ENCODE measurements at places on chromosomes 11 and 22. TPM values are rescaled to one million over a fixed set of nuclear protein-coding genes. Genes with fewer than 3 reads are reported as not detected.

- no peak for DNase-seq
- no peak overlapping the region for H3K4me3 ChIP-seq
- H3K27ac ChIP-seq = no peak overlapping the region
- H3K27me3 ChIP-seq = no peaks in the 10 kb centered on the region
- no peaks in the 10 kb centered on the region for H3K36me3 ChIP-seq
Measured at GRCh38 chr11:109822436-109823102, 270.6 kb upstream of the ZC3H12C start.

DNA sequence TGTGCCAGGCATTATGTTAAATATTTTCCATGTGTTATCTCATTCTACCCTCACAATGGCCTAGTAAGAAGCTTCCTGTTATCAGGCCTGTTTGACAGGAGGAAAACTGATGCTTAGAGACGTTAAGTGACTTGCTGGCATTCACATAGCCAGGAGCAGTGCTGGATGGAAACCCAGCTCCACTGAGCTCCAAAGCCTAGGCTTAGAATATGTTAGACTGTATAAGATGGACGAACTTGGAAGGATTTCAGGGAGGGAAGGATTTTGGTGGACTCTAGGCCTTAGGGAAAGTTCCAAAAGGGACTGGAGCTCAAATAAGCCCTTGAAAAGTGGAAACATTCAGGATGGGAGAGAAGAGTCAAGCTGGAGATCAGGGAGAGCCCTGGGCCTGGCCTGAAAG lies 2.1 kb downstream of the CD44 start:
- H3K27ac ChIP-seq = peak overlapping the region; percentile 83
- H3K4me1 ChIP-seq = peaks cover 68% of the 10 kb centered on the region
- H3K27me3 ChIP-seq = no peaks in the 10 kb centered on the region
- peak overlapping the region; percentile 90 for H3K4me3 ChIP-seq
- peaks cover 4% of the 10 kb centered on the region for H3K36me3 ChIP-seq

GRCh38 chr11:15776366-15776765 lies 580.0 kb downstream of the SOX6 start:
- DNase-seq = no peak
- no peaks in the 10 kb centered on the region for H3K27me3 ChIP-seq
- H3K4me3 ChIP-seq = no peak overlapping the region
- no peaks in the 10 kb centered on the region for H3K4me1 ChIP-seq
- no peak overlapping the region for H3K27ac ChIP-seq

DNA sequence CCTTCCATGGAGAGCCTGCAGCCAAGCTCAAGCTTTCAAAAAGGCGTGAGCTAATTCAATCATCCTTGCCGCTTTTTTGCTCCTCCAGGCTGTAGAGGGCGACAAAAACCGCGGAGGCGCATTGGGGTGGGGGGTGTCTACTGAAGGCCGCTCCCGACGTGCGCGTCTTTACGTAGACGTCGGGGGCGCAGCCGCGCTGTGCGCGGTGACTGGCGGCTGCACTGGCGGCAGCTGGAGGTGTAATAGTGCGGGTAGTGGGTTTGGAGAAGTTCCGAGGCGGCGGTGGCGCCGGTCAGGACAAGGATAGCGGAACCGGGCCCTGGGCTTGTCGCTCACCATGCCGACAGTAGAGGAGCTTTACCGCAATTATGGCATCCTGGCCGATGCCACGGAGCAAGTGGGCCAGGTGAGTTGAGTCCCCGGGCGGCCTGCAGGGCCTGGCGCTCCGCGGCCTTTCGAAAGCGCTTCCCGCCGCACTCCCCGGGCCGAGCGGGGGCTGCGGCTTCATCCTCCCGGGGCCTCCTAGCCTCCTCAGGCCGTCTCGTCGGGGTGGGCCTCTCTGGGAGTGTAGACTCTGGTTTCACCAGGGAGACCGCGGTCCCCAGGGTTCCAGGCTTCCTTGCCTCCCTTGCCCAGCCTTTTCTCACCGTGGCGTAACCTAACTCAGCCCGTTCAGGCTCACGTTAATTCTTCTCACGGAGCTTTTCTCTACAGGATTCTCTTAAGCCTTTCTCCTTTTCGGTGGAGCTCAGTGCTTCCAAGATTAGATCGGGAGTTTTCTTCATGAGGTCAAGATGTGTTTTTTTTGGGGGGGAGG lies at the start of gene API5:
Gene API5 (plus strand): TSS at position 206 of the 817 bp plus-strand sequence. CDS start 132 bp downstream, at position 338.
- peak within 1 kb of the TSS; percentile 81 for H3K27ac ChIP-seq
- peaks cover 23% of the 10 kb centered on the region for H3K4me1 ChIP-seq
- H3K36me3 ChIP-seq = no peaks in the 10 kb centered on the region
- DNase-seq = peak; percentile 96

DNA sequence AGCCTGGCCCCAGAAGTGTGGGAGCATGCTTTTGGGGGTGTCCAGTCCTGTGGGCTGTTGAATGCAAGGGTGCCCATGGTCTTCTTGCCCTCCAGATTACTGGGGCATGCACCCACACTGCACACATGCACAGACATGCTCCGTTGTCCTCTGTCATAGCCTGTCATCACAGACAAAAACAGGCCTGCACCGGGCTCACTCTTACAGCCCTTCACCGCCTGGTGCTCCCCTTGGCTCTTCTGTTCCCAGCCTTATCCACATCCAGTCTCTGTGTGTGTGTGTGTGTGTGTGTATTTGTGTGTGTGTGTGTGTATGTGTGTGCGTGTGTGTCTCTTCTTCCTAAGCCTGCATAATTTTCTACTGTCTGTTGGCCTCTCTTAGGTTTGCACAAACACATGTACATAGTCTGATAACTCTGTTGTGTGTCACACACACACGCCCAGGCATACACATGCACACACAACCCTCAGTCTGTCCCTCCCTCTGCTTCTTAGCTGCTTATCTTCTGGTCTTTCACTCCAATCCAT lies 23.4 kb upstream of the NECTIN1 start:
- H3K27ac ChIP-seq = no peak overlapping the region
- no peak overlapping the region for H3K4me3 ChIP-seq
- no peaks in the 10 kb centered on the region for H3K27me3 ChIP-seq
- no peaks in the 10 kb centered on the region for H3K36me3 ChIP-seq
- peaks cover 9% of the 10 kb centered on the region for H3K4me1 ChIP-seq

DNA sequence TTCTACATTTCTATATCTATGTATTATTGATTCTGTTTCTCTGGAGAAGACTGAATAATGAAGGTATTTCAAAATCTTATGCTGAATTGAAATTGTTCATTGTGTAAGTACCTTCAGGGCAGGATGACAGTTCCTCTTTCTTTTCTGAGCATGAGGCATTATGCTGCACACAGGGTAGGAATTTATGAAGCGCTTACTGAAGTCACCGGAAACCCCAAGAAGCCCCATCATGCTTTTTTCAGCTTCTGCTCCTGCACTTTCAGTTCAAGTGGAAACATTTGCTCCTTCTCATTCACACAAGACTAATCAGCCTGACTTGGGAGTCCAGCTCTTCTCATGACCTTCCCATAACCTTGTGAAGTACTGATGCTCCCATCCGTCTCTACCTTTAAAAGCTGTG lies 314.7 kb upstream of the SORL1-AS1 start:
- no peak overlapping the region for H3K27ac ChIP-seq
- no peak overlapping the region for H3K4me3 ChIP-seq
- no peaks in the 10 kb centered on the region for H3K4me1 ChIP-seq
- H3K36me3 ChIP-seq = no peaks in the 10 kb centered on the region

DNA sequence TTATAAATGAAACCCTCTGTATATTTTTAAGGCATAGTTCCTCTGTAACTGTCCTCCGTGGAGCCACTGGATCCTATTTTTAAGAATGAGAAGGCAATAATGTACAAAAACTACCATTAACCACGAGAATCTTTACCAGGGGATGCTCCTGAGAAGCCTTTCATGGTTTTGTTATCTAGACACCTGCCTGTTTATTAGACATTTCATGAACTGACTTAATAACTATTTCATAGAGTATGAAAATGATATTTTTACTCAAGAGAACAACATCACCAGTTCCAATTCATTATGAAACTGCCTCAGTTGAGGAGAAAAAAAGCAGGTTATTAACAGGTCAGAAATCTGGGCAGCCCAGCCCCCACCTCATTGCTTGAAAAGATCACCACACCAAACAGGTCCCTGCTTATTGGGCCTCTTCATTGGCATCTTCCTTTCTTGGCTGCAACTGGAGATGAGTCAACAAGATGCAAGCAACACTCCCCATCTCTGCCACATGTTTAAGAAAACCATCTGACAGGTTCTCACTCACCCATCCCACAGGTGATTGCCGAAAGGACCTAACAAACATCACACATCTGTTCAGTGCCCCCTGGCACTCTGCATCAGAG lies 27.8 kb downstream of the ETS1 start:
- no peaks in the 10 kb centered on the region for H3K36me3 ChIP-seq
- H3K4me1 ChIP-seq = no peaks in the 10 kb centered on the region
- no peaks in the 10 kb centered on the region for H3K27me3 ChIP-seq
- no peak for DNase-seq
- no peak overlapping the region for H3K27ac ChIP-seq

DNA sequence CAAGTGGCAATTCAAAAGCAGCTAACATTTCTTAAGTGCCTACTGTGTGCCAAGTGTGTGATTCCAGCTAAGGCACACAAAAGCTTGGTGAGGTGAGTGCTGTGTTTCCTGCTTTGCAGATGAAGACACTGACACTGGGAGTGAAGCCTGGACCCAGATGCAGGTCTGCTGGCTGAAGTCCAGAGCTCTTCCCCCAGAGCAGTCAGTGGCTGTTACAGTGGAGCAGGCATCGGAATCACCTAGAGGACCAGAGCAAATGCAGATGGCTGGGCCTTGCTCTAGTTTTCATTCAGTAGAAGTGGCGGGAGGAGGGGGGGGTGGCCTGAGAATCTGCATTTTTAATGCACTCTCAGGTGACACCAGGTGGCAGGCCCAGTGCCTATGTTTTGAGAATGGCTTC lies 342.3 kb downstream of the CADM1 start:
- H3K4me1 ChIP-seq = no peaks in the 10 kb centered on the region
- no peak overlapping the region for H3K4me3 ChIP-seq
- H3K27me3 ChIP-seq = no peaks in the 10 kb centered on the region
- DNase-seq = no peak
- H3K36me3 ChIP-seq = no peaks in the 10 kb centered on the region

GRCh38 chr11:62458212-62459002 lies 39.6 kb downstream of the SCGB1A1 start:
- peaks cover 7% of the 10 kb centered on the region for H3K4me1 ChIP-seq
- no peak for DNase-seq
- H3K36me3 ChIP-seq = no peaks in the 10 kb centered on the region
- H3K27ac ChIP-seq = no peak overlapping the region

DNA sequence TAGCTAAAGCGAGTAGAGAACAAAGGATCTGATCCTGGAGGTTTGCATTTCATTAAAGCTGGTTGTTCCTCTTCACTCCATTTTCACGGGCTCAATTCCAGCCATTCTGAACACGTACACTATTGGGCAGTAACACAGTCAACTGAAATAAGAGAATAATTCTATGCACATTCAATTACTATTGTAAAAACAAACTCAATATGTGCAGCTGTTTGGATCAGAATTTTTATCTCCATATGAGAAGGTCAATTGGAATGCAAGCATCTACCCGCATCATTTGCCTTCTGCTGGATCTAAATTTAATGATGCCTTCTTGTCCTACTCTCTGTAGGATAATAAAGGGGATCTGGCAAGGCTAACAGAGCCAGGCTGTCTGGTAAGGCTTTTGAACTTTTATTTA lies 562.8 kb upstream of the CCDC179 start:
- H3K27ac ChIP-seq = no peak overlapping the region
- no peaks in the 10 kb centered on the region for H3K4me1 ChIP-seq
- H3K27me3 ChIP-seq = no peaks in the 10 kb centered on the region
- no peak for DNase-seq
- no peaks in the 10 kb centered on the region for H3K36me3 ChIP-seq

- no peaks in the 10 kb centered on the region for H3K27me3 ChIP-seq
- H3K27ac ChIP-seq = no peak overlapping the region
- DNase-seq = no peak
Measured at GRCh38 chr11:32079553-32079952, 11.3 kb upstream of the RCN1 start.

DNA sequence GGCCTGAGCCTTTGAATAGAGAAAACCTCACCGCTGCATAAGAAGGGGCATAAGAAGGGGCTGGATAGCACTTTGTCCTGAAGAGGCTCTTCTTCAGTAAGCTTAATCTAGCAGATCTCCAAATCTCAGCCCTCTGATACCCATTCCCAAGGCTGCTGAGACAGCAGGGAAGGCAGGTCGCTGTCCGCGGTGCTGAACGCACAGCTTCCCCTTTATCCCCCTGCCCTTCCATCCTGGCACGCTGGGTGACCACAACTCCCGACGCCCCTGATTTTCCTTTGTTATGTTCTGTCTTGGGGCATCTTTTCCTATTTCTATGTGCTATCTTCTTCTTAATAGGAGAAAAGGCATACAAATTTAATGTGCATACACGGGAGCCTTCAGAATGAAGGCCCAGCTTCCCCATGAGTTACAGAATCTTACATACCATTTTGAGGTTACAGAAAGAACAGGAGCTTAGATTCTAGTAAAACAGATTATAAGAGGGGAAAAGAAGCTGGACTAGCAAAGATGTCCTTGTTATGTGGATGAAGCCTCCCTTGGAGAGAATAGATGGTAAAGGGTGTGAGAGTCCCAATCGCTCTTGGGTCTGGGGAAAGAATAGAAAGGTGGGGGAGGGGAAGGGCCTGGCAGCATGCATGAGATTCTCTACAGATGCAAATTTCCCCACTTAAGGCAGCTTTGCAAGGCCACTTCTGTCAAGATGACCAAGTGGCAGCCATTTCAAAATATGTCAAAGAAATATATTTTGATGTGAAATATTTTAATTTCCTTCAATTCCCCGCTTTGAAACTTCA lies 5.7 kb upstream of the SULT4A1 start:
- peak; percentile 54 for DNase-seq
- H3K4me1 ChIP-seq = no peaks in the 10 kb centered on the region
- H3K36me3 ChIP-seq = no peaks in the 10 kb centered on the region
- no peak overlapping the region for H3K4me3 ChIP-seq

GRCh38 chr11:90629229-90629806 lies 406.5 kb upstream of the CHORDC1 start:
- no peaks in the 10 kb centered on the region for H3K36me3 ChIP-seq
- no peak for DNase-seq
- no peak overlapping the region for H3K4me3 ChIP-seq
- H3K4me1 ChIP-seq = no peaks in the 10 kb centered on the region
- no peak overlapping the region for H3K27ac ChIP-seq
- H3K27me3 ChIP-seq = no peaks in the 10 kb centered on the region

GRCh38 chr22:25962711-25963110 lies 206.6 kb upstream of the SEZ6L start:
- H3K27ac ChIP-seq = no peak overlapping the region
- H3K4me1 ChIP-seq = no peaks in the 10 kb centered on the region
- no peaks in the 10 kb centered on the region for H3K36me3 ChIP-seq

GRCh38 chr11:132184079-132184478 lies 813.7 kb downstream of the NTM start:
- no peaks in the 10 kb centered on the region for H3K36me3 ChIP-seq
- no peak overlapping the region for H3K4me3 ChIP-seq
- DNase-seq = no peak
- no peak overlapping the region for H3K27ac ChIP-seq
- H3K27me3 ChIP-seq = no peaks in the 10 kb centered on the region
- no peaks in the 10 kb centered on the region for H3K4me1 ChIP-seq

The RBM4 gene
- total RNA-seq = 241 TPM

The SCGB1A1 gene
- not detected for total RNA-seq

The MS4A4A gene
- total RNA-seq = 0.71 TPM

The EXPH5 gene
- 1.5 TPM for total RNA-seq

The PANX3 gene
- total RNA-seq = not detected

The CCDC73 gene
- total RNA-seq = not detected

The SCGB2A2 gene
- not detected for total RNA-seq

The MIOX gene
- total RNA-seq = 0.23 TPM

The GAS2 gene
- 3.5 TPM for total RNA-seq
